ENCODE measurements at places on chromosomes 2 and 18.

GRCh38 chr2:200624658-200625057 is 38.8 kb downstream of the AOX1 start:
- no peak for DNase-seq

- no peak for DNase-seq
Observed at GRCh38 chr18:8756571-8756970, 51.2 kb downstream of the MTCL1 start.

- DNase-seq = no peak
Observed at GRCh38 chr18:10059610-10060468, 146.0 kb downstream of the VAPA start.

GRCh38 chr2:42029639-42030199 is 18.1 kb upstream of the PKDCC start:
- DNase-seq = no peak

- no peak for DNase-seq
Observed at GRCh38 chr2:120672526-120673204, 63.0 kb upstream of the GLI2 start.

DNA sequence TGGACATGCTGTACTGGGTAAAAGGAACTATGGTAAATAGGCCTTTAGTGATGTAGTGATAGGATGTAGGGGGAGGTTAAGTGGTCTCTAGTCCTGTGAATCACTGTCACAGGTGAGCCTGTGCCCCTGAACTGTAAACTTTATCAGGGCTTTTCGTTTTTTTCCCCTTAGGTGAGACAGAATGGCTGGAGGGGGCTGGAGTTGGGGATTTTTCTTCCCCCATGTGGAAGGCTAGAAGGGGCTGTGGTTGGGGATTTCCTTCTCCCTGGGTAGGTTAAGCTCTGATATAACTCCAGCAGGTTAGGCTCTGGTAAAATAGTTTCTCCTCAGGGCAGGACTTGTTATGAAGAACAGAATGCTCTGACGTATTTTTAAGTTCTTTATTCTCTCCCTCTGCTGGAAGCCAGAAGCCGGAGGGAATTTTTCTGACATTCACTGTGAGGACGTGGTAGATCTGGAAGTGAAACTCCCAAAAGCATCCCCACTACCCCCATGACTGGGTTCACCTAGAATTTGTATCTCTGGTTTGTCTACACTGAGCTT is 28.5 kb downstream of the PIKFYVE start:
- DNase-seq = no peak

DNA sequence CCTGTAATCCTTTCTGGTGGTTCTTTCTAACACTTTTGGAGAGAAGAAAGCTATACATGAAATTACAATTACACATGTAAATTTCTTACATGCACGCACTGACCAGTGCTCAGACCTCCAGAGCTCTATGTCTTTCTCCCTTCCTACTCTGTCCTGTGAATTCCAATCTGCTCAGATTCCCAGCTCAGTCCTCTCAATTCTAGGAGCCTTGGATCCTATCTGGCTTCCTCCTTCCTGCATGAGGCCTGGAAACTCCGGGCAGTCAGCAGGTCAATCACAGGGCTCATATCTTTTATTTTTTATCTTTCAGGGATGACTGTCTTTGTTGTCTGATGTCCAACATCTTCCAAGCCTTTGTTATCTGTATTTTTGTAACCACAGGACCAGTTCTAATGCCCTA is 56.0 kb downstream of the NEURL3 start:
- DNase-seq = no peak

DNA sequence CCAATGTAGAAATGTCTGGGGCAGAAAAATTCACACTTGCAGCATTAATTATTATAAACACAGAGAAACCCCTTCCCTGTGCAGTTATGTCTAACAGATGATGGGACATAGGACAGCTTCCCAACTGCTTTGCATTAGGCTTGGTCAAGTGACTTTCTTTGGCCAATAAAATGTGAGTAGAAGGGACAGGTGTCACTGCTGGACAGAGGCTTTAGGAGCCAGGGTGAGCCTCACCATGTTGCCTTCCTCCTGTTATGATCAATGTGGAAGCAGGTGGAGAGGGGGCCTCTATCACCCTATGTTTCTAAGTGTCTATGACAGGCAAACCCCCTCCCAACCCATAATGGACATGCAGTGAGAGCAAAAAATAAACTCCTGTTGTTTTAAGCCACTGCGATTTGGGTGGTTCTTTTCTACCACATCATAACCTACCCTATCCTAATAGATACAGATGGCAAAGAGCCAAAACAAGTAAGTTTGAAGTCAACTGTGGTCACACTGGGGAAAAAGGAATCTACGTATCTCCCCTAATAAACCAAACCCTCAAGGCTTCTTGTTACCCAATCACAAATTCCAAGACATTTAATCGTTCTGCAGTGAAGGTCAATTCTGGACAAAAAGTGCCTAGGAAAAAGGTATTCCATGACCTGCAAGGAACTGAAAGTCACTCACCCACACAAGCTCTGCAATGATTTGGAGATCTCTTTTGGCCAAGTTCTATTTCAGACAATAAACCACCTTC is 28.6 kb upstream of the POU3F3 start:
- no peak for DNase-seq

DNA sequence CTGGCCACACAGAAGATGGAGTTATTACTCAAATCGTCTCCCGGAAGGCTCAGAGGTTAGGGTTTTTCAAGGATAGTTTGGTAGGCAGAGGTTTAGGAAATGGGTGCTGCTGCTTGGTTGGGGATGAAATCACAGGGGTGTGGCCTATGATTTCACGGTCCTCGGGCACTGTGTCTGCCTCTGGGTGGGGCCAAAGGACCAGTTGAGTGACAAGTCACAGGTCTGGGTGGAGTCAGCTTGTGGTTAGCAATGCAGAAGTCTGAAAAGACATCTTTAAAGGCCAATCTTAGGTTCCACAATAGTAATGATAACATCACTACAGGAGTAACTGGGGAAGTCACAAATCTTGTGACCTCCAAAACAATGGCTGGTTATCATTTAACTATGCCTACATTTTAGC is 387.8 kb downstream of the ZNF521 start:
- DNase-seq = no peak

DNA sequence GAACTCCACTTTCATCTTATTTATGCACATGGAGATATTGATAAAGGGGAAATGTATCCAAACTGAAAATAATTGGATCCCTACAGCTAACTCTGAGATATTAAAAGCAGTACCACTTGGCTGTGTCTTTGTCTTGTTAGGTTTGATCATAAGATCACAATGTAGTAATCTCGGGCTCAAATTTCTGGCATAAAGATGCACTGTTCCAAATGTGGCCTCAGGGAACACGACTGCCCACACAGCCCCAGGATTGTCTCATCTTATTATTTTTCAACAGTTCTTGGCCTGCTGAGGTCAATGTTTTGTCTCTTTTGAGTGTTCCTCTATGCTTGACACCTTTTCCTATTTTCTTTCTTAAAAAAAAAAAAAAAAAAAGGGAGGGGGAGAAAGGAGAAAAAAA is 114.1 kb downstream of the GBX2 start:
- no peak for DNase-seq

DNA sequence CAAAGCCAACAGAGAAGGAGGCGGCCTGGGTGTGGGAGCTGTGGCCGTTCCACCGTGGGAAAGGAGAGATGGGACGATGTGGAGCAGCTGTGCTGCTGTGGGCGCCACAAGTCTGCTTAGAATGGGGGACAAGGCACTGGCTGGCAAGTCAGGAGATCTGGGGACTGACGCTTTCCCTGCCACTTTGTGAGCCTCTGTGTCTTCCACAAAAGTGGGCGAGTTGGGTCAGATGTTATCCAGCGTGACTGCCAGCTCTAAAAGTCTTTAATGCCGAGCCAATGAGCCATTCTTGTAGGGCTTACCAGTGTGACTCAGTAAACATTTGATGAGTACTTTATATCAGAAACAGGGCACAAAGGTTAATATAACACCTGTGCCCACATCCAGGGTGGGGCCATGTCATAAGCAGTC is 113.6 kb upstream of the MGAT5 start:
- DNase-seq = no peak

DNA sequence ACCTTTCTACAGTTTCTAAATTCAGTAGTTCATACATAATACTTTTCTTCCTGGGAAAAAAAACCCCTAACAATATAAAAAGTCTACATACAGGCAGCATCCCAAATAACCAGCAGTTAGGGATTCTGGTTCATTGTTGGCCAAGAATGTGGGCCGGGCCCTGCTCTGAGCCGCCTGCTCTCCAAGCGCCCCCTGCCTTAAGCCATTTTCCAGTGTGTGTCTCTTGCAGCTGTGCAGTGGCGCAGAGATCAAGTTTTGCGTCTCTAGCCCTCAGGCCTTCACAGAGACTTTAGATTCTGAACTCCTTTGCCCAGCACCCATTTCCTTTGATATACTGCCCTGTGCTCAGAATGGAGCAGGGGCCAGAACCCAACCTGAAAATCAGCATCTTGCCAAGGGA is 32.9 kb downstream of the RMC1 start:
- DNase-seq = no peak

- DNase-seq = no peak
Observed at GRCh38 chr2:117953231-117953630, 60.6 kb downstream of the CCDC93 start.

GRCh38 chr2:70778676-70779075 is 10.7 kb upstream of the ADD2 start:
- no peak for DNase-seq

- DNase-seq = no peak
Observed at GRCh38 chr18:63905361-63905760, 2.4 kb upstream of the SERPINB10 start.

GRCh38 chr18:37986665-37987064 is 421.1 kb upstream of the CELF4 start:
- DNase-seq = no peak

DNA sequence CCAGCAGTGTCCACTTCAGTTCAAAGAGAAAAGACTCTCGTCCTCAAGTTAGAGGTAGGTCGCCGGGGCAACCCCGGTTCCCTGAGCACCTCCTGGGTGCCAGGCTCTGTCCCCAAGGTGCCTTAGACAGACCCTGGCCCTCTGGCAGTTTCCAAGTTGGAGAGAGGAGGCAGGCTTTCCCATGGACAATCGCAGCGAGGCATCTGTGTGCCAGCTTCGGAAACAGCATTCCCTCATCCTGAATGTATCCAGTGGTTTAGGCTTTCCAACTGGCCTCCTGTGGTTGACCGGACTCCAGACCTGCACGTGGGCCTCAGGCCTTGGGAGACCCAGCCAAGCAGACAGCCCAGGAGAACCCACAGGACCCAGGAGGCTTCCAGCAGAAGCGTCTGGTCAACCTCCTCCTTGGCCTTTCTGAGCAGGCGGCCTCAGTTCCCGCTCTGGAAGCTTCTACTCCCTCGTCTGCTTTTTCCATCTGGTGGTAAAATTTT is 70.3 kb downstream of the KCNF1 start:
- no peak for DNase-seq

GRCh38 chr18:61765097-61765496 is 127.7 kb downstream of the RNF152 start:
- no peak for DNase-seq
